ENCODE measurements at places on chromosomes 1 and 21.

GRCh38 chr1:40076895-40077312 lies 20.1 kb downstream of the PPT1 start:
- no peak for DNase-seq

DNA sequence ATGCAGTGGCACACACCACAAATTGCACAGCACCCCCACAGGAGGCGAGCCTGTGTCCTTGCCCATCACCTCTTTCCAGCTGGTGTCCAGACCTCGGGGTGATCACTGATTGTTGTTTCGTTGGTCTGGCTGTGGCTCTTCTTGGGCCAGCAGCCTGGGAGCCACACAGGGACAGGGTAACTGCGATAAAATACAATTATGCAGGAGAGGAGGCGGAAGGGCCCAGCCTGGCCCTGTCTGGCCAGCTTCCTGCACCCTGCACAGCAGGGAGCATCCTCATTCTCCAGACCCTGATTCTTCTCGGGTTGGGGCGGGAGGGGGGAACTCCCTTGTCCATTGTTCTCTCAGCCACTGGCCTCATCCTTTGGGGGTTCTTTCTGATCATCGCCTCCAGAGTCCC lies 83.6 kb downstream of the ADARB1 start:
- no peak for DNase-seq

GRCh38 chr21:33053951-33054350 lies 16.0 kb upstream of the OLIG1 start:
- no peak for DNase-seq

DNA sequence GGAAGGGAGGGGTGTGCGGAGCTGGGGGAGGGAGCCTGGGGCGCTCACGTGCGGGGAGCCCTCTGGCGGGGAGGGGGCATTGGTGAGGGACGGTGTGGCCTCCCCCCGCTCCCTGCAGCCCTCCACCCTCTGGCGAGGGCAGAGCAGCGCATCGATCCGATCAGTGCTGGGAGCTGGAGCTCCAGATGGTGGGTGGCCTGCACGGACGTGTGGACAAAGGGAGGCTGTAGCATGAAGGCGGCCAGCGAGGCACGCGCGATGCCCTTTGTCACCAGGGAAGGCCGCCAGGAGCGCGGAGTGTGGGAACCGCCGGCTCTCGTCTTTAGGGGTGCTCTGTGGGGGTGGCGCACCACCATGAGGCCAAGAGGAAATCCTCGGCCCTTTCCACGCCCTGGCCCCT lies 5.4 kb upstream of the HES5 start:
- DNase-seq: no peak

GRCh38 chr1:6991266-6991665 lies 206.0 kb downstream of the CAMTA1 start:
- DNase-seq: no peak

GRCh38 chr1:202281316-202282024 lies 60.3 kb downstream of the UBE2T start:
- no peak for DNase-seq

- DNase-seq: no peak
Observed at GRCh38 chr21:43779660-43780059, 3.6 kb upstream of the CSTB start.

- no peak for DNase-seq
Observed at GRCh38 chr1:247332215-247332622, 552 bp upstream of the ZNF496 start.

DNA sequence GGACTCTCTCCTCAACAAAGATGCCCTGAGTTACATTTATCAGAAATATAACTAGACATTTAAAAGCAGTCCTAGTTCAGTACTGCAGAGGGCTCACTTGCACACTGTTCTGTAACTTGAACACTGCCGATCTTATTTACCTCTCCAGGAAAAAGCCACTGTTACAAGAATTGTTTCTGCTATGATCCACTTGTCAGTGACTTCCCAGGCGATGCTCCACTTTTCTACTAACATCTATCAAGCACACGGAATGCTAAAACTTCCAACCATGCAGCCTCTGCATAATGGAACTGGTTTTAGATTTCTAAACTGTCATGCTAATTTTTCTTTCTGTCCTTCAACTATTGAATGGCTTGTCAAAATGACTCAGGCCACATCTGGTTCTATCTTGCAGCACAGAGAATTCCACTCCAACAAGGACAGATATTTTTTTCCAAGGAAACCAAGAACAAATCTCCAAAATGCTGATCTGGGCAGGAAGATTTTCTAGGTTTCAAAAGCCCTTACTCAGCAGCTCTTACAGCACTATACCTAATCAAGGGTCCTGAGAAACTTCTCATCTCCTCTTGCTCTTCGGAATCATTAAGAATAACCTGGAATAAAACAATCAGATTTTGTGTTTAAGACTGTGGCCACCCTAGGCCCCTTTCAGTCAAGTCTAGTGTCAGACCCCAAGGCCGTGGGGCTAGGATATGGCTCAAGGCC lies 9.9 kb downstream of the SEC16B start:
- DNase-seq: no peak

- no peak for DNase-seq
Observed at GRCh38 chr1:165668184-165668583, 30.2 kb downstream of the ALDH9A1 start.

GRCh38 chr1:1206376-1206965 lies at the start of gene TNFRSF18:
TSS of gene TNFRSF18 (minus strand) at chr1:1206592. CDS start at chr1:1206571, 21 bp downstream.
- no peak for DNase-seq

DNA sequence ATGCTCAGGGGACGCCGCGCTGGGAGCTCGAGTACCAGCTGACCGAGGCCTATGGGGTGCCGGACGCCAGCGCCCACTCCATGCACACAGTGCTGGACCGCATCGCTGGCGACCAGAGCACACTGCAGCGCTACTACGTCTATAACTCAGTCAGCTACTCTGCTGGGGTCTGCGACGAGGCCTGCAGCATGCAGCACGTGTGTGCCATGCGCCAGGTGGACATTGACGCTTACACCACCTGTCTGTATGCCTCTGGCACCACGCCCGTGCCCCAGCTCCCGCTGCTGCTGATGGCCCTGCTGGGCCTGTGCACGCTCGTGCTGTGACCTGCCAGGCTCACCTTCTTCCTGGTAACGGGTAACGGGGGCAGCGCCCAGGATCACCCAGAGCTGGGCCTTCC lies 1.3 kb upstream of the XKR8 start:
- DNase-seq: no peak

DNA sequence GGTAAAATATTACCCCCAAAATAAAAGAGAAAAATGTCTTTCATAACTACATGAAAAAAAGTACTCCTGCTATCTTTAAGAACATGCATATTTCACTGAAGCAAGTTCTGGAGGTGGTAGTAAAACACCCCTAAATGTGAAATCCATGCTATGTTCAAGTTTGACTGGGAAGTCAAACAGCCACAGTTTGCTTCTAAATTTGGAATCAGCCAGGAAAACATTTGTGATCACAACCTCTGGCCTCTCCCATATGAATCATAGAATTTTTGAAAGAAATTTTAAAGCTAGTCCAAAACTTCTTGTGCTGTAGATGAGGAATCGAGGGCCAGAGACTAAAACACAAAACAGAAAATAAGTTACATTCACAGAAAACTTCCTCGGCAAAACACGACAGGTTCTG lies 6.6 kb downstream of the SORT1 start:
- DNase-seq: no peak

DNA sequence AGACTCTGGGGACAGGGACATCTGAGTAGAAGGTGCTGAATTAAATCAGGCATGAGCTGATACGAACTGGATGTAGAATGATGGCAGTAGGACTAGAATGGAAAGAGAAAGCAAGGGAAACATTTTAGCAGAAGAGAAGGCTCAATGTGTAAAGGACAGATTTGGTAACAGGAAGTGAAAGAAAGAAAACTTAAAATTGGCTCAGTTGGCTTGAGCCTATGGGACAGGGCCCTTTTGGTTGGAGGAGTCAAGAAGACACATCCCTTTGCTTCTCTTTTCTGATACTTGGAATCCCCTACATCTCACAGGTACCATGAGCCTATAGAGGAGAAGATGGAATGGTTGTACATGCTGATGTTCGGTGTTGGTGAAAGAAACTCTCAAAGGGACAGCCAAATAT lies 300.6 kb upstream of the PLXNA2 start:
- no peak for DNase-seq

DNA sequence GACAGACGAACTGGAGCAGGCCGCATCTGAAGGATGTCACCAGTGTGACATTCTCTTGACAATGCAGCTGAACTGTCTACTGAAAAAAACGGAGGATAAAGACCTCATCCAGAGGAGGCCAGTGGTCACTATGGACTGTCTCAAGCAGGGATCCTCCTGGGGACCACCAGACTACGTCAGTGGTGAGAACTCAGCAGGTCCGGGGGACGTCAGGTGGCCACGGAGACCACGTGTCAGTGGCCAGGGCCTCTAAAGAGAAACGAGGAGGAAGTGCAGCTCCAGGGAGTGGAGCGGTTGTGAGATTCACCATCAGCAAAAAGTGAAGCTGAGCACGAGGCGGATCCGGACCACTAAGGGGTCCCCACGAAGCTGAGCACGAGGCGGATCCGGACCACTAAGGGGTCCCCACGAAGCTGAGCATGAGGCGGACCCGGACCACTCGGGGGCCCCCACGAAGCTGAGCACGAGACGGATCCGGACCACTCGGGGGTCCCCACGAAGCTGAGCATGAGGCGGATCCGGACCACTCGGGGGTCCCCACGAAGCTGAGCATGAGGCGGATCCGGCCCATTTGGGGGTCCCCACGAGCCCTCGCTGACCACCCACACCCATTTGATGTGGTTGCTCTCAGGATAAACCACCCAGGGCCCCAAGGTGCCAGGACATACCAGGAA lies 13.5 kb upstream of the TMEM240 start:
- DNase-seq: no peak

GRCh38 chr1:211337430-211338223 lies 11.0 kb downstream of the TRAF5 start:
- DNase-seq: no peak

DNA sequence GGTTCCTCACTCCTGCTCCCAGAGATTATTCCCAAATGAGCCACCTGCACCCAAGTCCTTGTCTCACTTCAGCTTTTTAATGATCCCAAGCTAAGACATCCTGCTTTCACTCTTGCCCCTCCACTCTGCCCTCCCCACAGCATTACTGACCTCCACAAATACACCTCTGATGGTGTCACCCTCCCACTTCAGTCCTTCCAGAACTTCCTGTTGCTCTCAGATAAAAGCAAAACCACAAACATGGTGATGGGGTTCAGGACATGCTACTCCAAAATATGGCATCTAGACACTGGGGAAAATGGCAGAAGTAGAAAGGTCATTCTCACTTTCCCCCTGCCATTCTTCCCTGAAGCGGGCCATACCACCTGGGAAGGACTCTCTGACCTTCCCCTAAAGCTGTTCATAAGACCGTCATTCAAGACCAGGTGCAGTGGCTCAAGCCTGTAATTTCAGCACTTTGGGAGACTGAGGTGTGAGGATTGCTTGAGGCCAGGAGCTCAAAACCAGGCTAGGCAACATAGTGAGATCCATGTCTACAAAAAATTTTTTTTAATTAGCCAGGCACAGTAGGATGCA lies 65.8 kb upstream of the KLHDC7A start:
- DNase-seq: no peak

DNA sequence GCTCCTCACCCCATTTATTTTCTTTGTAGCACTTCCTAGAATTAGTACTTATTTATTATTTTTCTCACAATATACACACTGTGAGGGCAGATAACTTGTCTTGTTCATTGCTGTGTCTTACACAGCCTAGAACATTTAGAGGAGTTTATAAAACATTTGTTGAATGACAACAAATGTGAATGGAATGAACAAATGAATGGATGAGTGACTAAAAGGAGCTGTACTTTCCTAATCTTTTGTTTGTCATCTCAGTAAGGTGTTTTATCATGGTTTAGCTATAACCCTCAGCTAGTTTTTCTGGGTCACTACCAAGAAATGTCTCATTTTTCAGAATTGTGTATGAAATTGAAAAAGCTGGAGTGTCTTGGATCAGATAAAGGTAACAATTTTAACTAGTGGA lies 239.3 kb upstream of the KCNK2 start:
- DNase-seq: no peak

DNA sequence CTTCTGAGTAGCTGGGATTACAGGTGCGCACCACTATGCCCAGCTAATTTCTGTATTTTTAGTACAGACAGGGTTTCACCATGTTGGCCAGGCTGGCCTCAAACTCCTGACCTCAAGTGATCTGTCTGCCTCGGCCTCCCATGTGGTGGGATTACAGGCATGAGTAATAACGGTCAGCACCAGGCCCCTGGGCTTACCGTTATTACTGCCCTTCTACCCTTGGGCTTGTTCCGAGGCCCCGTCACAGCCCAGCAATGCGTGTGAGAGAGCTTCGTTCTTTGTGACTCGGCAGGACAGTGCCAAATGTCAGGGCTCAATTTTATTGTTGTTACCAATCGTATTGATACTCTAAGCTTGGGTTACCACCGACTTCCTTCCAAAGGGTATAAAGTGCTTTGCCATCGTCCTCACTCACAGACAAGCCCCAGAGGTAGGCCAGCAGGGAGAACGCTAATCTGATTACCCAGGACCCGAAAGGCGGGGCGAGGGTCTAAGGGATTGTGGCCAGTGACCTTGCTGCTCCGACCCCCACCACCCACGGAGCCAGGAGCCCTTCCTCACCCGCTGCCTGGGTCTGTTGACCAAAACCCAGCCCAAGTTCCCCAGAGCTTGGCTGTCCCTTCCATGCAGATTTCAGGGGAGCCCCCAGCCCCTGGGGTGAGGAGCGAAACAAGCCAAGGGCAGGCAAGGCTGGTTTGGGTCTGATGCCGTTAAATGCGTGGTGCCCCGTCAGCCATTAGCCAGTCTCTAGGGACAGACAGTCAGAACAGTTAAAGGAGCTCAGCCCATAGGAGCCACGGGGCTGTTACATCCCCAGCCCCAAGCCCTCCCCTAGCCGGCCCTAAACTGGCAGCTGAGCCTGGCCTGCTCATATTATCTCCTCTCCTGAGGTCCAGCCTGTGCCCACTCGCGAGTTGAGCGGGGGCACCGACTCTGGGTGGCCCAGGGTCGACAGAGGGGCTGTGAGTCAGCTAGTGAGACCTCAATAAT lies 54.9 kb upstream of the CASZ1 start:
- no peak for DNase-seq

DNA sequence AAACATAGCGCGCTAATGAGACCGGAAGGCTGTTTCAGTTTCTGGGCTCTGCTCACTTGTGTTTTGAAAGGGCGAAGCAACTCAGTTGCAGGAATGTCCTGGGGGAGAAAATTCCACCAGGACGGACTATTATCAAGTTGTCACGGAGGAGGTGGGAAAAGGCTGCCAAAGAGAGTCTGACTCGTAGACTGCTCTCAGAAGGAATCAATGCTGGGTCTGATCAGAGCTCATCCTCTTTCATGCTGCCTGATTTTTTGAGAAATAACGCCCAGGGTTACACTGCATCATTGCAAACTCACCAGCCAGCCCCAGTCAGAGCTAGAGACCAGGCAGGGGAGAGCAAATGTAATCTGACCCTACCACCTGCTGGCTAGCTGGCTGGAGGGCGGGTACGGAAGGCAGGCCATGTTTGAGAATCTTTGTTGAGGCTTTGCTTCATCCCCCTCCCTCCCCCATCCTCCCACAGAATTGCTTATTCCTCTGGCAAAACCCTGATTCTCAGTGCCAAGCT lies 36.4 kb upstream of the BCL9 start:
- DNase-seq: peak; percentile 82

- no peak for DNase-seq
Observed at GRCh38 chr1:75522389-75522788, 88.5 kb downstream of the SLC44A5 start.

All from iPS DF 19.7 (cell line).